PC-9 (cell line): ENCODE measurements at places on chromosomes 3 and 15. TPM values are rescaled to one million over a fixed set of nuclear protein-coding genes. Genes with fewer than 3 reads are reported as not detected.
A peak's percentile ranks its signal among the peaks of the same experiment; 100 is the strongest.

GRCh38 chr15:86362555-86362954, 282.9 kb downstream of the AGBL1 start:
- DNase-seq: no peak
- no peak overlapping the region for H3K4me3 ChIP-seq
- H3K27ac ChIP-seq: no peak overlapping the region
- no peaks in the 10 kb centered on the region for H3K4me1 ChIP-seq

The ABI3BP gene
- total RNA-seq: 3.4 and 4.2 TPM in 2 replicates

GRCh38 chr3:81658322-81658997, 103.0 kb downstream of the GBE1 start:
- no peaks in the 10 kb centered on the region for H3K36me3 ChIP-seq
- no peaks in the 10 kb centered on the region for H3K27me3 ChIP-seq
- no peak overlapping the region for H3K27ac ChIP-seq
- no peak for DNase-seq
- no peak overlapping the region for H3K4me3 ChIP-seq

DNA sequence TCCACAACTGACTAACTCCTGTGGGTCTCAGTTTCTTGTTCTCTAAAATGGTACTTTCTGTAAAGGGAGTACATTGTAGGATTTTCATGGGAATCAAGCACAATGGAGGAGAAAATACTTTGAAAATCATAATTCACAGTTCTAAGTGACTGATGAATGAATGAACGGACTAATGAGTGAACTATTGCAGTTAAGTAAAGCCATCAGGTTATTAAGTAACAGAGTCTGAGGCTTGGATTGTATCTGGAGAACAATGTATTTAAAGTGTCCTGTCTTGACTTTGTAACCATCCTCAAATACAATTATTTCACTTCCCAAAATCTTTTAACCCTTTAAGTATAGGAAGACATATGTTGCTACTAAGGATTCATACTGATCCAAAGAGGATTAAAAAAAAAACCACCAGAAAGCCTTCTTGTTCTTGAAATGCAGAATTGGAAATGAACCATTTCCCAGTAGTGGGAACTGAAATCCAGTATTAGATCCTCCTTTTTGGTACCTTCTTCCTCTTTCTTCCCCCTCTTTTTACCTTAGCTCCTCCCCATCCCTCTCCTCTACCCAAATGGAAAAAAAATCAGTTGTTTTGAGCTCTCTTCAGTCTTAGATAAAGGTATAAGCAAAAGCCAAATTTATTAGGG, 13.2 kb upstream of the BCL6 start:
- H3K4me1 ChIP-seq: no peaks in the 10 kb centered on the region
- DNase-seq: no peak
- H3K27ac ChIP-seq: no peak overlapping the region
- H3K4me3 ChIP-seq: no peak overlapping the region
- no peaks in the 10 kb centered on the region for H3K36me3 ChIP-seq

The GATM gene
- total RNA-seq: 9.8 and 10.0 TPM in 2 replicates

- no peak overlapping the region for H3K27ac ChIP-seq
- no peak overlapping the region for H3K4me3 ChIP-seq
- H3K27me3 ChIP-seq: no peaks in the 10 kb centered on the region
- H3K4me1 ChIP-seq: peaks cover 2% of the 10 kb centered on the region; the same call in 1 of the 2 replicates
- DNase-seq: no peak
- no peaks in the 10 kb centered on the region for H3K36me3 ChIP-seq
These were observed 64.6 kb downstream of the CPN2 start for GRCh38 chr3:194286375-194287146.

The OCA2 gene
- total RNA-seq: not detected in 2 replicates

The DUOXA2 gene
- total RNA-seq: not detected in 2 replicates

The TRIP4 gene
- 15.5 and 18.1 TPM in 2 replicates for total RNA-seq

- peaks cover 42% of the 10 kb centered on the region for H3K4me1 ChIP-seq
- no peaks in the 10 kb centered on the region for H3K36me3 ChIP-seq
- H3K27ac ChIP-seq: no peak overlapping the region
- no peaks in the 10 kb centered on the region for H3K27me3 ChIP-seq
- DNase-seq: no peak
These were observed 56.7 kb upstream of the TSC22D2 start for GRCh38 chr3:150351398-150351797.

DNA sequence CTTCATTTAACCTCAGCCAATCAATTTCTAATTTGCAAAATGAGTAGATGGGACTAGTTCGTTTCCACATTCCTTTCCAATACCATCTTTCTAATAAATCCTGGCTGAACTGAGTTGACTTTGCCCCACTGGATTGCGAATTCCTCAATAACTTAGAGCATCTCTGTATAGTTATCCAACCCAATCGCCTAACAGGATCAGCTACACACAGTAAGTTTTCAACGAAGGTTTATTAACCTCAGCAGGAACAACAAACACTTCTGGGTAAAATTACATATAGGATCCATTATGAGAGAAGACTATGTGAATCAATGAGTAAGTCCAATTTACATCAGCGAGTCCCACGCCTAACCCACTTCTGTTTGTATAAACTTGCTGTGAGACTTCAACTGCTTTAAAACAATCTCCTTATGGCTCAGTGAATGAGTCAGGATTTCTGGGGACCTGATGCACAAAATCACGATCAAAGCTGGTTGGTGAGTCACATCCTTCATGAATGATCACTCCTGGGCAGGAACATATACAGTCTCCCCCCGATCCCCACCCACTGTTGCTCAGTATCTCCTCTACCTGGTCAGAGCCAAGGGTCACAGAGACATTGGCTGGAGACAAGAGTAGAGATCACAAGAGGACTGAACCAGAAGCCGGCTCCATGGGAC, 142.8 kb downstream of the EDEM1 start:
- peak overlapping the region; percentile 65 for H3K27ac ChIP-seq
- no peaks in the 10 kb centered on the region for H3K27me3 ChIP-seq
- peak; percentile 66 for DNase-seq
- H3K4me1 ChIP-seq: 0 out of 2 replicates have a peak, but pooled peaks cover 8% of the 10 kb centered on the region

- no peak for DNase-seq
- H3K4me1 ChIP-seq: no peaks in the 10 kb centered on the region
- 0 out of 2 replicates have a peak, but pooled peaks cover 7% of the 10 kb centered on the region for H3K36me3 ChIP-seq
- H3K4me3 ChIP-seq: no peak overlapping the region
These were observed 37.9 kb downstream of the TJP1 start for GRCh38 chr15:29784413-29784812.

The C3orf85 gene
- not detected in 2 replicates for total RNA-seq

- no peak for DNase-seq
- H3K27me3 ChIP-seq: no peaks in the 10 kb centered on the region
- no peak overlapping the region for H3K27ac ChIP-seq
- H3K4me3 ChIP-seq: no peak overlapping the region
- H3K36me3 ChIP-seq: no peaks in the 10 kb centered on the region
These were observed 211.6 kb upstream of the NECTIN3 start for GRCh38 chr3:110859993-110860392.

GRCh38 chr3:184240384-184241140, 8.2 kb downstream of the ALG3 start:
- DNase-seq: no peak
- no peaks in the 10 kb centered on the region for H3K27me3 ChIP-seq
- no peak overlapping the region for H3K27ac ChIP-seq
- H3K4me3 ChIP-seq: no peak overlapping the region
- H3K36me3 ChIP-seq: peaks cover 32% of the 10 kb centered on the region

DNA sequence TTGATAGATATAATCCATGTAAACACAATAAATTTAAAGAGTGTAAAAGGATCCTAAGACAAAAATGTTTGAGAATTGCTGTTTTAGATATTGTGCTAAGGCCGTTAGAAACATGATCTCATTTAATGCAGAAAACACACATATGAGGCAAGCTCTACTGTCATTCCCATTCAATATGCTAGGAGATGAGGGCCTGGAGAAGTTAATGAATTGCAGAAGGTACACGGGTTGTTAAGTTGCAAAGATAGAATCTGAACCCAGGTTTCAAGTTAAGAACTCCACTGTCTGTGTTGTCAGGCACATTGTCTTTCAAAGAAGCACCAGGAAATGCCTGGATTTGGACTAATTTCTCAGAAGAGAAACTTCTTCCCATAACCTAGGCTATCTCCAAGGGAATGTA, 65.1 kb upstream of the SAMMSON start:
- no peaks in the 10 kb centered on the region for H3K4me1 ChIP-seq
- H3K36me3 ChIP-seq: no peaks in the 10 kb centered on the region
- no peak overlapping the region for H3K4me3 ChIP-seq

The CPN2 gene
- not detected in 2 replicates for total RNA-seq

DNA sequence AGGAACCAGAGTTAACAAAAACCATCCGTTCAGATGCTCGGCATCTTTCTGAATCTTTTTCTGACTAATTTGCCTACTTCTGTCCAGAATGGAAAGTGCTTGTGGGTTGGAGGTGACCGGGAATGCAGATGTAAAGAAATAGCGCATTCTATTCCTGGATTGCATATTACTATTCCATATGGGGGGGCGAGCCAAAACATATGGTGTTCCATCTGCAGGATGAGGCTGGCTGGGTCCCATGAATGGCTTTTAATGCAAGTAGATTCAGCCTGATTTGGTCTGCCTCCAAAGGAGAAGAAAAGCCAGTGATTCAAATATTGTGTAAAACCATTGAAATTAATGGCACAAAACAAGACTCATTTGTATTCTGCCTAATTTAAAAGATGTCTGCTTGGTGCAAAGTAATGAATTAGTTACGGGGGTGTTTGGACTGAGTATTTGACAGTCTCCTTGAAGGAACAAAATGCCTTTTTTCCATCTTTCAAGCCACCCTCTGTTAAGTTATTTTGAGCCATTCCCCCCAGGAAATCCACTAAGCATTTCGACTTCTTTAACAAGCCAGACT, 99.0 kb downstream of the ST8SIA2 start:
- no peaks in the 10 kb centered on the region for H3K36me3 ChIP-seq
- no peak overlapping the region for H3K27ac ChIP-seq
- no peak overlapping the region for H3K4me3 ChIP-seq
- no peaks in the 10 kb centered on the region for H3K4me1 ChIP-seq

DNA sequence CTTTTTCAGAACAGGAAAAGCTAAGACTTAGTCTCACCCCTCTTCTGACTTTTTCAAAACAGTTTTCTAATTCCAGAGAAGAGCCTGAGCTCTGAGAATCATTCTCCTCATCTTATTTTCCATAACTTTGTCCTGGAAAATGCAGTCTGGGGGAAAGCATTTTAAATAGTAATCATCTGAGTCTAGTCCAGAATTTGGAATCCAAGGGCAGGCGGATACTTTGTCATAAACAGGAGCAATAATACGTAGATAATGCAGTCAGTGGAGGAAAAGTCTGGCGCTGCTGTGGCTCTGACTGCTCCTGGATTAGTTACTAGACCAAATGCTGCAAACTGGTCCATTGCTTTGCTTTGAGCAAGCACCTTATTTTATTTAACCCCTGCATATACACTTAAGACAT, 285.0 kb downstream of the THSD4 start:
- no peak overlapping the region for H3K27ac ChIP-seq
- no peak overlapping the region for H3K4me3 ChIP-seq
- H3K27me3 ChIP-seq: no peaks in the 10 kb centered on the region
- H3K36me3 ChIP-seq: no peaks in the 10 kb centered on the region

DNA sequence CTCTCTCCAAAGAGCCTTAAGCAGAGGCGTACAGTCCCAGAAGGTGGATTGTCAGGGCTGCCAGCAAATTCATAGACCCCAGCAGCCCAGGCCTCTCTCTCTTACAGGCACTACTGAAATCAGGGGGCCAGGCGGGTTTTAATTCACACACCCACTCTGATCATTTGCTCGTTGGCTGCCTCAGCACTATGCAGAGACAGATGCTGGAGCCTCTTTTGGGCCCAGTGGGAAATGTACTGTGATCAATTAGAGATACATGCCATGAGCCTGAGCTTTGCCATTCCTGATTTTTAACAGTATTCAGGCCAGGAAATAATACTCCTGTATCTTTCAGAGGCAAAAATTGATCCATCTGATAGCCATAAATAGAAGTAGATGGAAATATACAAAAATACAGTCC, 53.0 kb downstream of the CMTM6 start:
- H3K4me3 ChIP-seq: no peak overlapping the region
- no peak overlapping the region for H3K27ac ChIP-seq
- no peak for DNase-seq
- H3K27me3 ChIP-seq: no peaks in the 10 kb centered on the region
- H3K36me3 ChIP-seq: no peaks in the 10 kb centered on the region

DNA sequence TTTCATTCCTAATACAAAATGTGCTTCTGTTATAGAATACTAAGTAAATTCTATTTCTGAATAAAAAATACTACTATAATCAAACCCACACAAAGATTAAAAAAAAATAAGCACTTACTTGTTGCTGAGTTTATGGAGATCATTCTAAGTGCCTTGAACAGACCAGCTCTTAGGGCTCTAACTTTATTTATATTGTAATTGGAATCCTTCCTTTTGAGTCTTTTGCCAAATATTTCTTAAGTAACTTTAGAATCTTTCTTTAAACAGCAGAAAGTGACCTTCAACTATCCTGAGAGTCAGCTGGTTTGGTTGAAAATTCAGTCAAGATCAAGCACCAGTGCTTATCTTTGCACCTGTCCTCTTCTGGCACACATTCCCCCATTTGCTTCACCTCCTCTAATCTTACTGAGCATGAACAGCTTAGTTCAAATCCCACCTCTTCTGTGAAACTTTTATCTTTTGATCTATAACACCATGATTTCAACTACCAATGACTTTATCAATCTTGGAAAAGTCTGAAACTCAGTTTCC, 149.3 kb downstream of the VPS13C start:
- H3K4me1 ChIP-seq: 0 out of 2 replicates have a peak, but pooled peaks cover 4% of the 10 kb centered on the region
- 0 out of 2 replicates have a peak, but pooled peaks cover 5% of the 10 kb centered on the region for H3K36me3 ChIP-seq
- H3K4me3 ChIP-seq: no peak overlapping the region
- no peaks in the 10 kb centered on the region for H3K27me3 ChIP-seq
- DNase-seq: no peak

The GOLGA6D gene
- not detected in 2 replicates for total RNA-seq

DNA sequence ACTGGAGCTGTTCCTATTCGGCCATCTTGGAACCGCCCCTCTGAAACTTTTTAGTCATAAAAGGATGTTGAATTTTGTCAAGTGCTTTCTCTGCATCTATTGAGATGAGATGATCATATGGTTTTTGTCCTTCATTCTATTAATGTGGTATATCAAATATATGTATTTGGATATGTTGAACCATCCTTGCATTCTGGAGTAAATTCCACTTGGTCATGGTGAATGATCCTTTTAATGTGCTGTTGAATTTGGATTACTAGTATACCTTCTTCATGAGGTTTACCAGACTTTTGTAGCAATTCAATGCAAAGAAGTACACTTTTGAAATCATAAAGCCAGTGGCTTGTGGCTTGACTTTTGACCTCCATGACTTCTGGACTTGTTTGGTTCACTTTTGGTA, 33.4 kb upstream of the XRN1 start:
- H3K27me3 ChIP-seq: no peaks in the 10 kb centered on the region
- DNase-seq: no peak
- H3K4me1 ChIP-seq: no peaks in the 10 kb centered on the region
